ENCODE measurements at places on chromosomes 3 and 15.

DNA sequence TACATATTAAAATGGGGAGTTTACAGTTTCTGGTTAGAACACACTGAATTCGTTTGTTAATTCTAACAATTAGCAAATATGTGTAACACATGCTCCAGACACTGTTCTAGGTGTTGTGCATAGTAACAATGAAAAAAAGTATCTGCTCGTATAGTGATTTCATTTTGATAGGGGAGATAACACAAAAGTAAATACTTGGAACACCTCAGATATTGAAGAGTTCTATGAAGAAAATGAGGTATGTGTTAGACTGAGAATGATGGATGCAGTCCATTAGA is 6.8 kb upstream of the TMF1 start:
- DNase-seq, result no peak

GRCh38 chr3:140843656-140844055 is 98.0 kb upstream of the SLC25A36 start:
- no peak for DNase-seq

DNA sequence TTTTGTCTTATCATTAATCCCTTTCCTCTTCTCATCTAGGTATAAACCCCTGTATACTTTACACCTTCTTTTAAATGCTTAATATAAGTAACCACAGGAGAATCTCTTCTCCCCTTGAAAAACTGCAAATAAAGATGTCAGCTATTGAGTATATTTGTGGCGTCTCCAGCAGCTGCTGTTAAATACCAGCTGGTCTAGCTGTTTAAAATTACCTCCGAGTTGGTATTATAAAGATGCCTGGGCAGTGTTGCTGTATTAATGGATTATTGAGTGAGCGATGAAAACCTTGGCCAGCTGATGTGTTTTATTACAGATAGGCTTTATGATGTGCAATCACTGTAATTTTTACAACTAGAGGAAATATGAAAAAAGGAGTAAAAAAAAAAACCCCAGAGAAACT is 388.1 kb downstream of the TBC1D5 start:
- no peak for DNase-seq

GRCh38 chr3:170633573-170633972 is 47.7 kb upstream of the SLC7A14 start:
- DNase-seq, result no peak

DNA sequence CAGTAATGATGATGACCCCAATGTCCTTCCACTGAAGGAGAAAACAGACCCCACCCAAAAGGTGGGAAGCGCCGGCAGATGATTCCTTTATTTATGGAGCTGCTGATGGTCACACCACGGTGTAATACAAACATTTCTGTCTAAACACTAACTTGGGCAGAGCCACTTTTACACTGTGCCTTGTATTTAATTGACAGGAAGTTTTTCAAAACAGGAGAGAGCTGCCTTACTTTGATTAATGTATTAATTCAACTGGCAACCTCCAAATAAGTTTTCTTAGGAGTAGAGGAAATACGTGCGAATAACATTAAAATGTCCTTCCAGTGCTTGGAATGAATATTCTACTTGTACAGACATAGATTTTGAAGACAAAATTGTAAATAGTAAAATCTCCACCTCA is 70.4 kb downstream of the WWTR1 start:
- DNase-seq, result no peak

DNA sequence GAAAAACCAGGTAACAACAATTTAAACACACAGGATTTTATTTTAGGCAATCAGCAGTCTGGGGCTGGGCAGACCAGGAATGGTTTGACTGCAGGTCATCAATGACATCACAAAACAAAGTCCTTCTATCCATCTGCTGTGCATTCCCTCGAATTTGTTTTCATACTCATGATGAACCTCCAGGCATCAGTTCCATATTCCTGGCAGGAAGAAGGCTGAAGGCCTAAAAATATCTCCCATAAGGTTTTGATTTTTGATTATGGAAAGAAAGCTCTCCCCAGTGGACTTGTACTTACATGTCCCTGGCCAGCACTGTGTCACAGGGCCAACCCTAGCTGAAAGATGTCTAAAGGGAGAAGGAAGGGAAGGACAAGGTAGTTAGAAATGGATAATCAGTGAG is 107.4 kb downstream of the PEAK1 start:
- DNase-seq, result no peak

- peak; percentile 42 for DNase-seq
Observed at GRCh38 chr15:89632563-89633430, 22.5 kb downstream of the KIF7 start.

DNA sequence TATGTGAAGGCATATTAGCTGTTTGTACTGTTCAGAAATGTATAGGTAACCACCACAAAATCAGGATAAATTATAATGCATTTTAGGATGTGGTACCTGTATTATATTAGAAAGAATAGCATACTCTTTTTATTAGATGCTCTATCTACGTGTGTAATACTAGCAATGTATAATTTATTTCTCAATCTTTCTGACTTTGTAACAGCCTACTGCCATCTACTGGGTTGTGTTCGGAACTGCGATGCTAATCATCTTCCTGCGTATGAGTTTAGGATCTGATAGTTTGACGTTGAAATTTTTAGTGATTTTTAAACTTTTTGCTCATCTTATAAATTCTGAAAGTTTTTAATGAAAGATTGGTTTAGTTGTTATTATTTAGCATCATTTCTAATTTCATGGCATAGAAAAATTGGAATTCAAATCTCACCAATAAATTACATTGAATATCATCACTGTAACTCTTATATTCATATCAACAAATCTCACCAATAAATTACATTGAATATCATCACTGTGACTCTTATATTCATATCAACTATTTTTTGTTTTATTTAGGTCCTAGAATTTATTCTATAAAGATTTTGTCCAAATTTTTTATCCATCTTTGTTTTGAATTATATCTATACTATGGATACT is 322.7 kb upstream of the ZNF717 start:
- no peak for DNase-seq

DNA sequence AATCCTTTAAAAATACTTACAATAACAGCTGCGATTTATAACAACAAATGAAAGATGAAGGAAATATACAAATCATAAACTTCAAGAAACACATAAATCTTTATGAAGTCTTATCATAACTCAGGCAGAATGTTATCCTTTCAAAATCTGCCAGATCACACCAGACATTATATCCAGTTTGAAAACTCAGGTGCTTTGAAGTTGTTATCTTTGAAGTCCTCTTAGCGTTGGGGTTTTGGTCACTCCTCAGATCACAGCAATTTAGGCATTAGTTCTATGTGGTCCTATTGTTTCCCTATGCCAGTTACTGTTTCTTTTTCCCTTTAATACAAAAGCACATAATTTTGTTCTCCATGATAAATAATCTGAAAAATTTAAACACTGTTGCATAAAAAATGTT is 934.6 kb downstream of the EPHA3 start:
- no peak for DNase-seq

- no peak for DNase-seq
Observed at GRCh38 chr3:145094355-145094941, 1066.5 kb downstream of the PLOD2 start.

GRCh38 chr3:188082031-188082430 is 71.9 kb upstream of the LPP start:
- DNase-seq, result no peak

GRCh38 chr15:39330061-39330460 is 250.8 kb upstream of the THBS1 start:
- no peak for DNase-seq

DNA sequence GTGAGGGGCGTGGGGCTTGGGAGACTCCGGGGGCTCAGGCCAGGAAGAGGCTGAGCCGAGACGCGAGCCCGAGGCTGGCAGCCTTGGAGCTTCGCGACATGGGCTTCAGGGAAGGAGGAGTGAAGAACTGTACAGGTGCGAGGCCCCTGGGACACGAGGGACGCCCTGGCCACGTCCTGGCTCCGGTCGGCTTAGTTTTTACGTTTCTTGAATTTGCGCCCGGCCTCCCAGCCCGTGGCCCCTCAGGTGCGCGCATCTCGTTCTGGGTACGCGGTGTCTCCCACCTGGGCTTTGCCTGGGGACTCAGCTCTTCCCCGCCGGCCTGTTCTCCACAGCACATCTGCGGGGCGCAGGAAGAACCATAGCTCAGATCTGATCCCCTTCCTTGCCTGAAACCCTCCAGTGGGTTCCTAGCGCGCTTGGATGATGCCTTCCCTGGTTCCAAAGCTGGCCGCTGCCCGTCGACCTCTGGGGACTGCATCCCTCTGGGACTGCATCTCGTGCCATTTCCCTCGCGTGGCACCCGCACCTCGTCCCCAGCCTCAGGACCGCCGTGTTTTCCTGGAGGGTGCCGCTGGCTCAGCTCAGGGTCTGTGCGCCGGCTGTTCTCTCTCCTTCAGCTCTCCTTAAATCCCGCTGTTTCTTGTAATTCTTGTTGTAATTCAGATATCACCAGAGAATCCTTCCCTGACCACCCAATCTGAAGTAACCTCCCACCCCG is 614 bp downstream of the CHCHD6 start:
- DNase-seq, result no peak

- DNase-seq, result no peak
Observed at GRCh38 chr3:10108091-10108490, at the start of gene FANCD2OS. Gene FANCD2OS, minus strand, starts transcription at chr3:10108255. Its CDS starts 3,481 bp downstream, at chr3:10104774.

GRCh38 chr3:49639551-49639950 is 34.6 kb upstream of the APEH start:
- no peak for DNase-seq

GRCh38 chr3:134881305-134881704 is 86.2 kb downstream of the EPHB1 start:
- no peak for DNase-seq

GRCh38 chr15:90103701-90104329 is 1.5 kb upstream of the IDH2 start:
- no peak for DNase-seq

GRCh38 chr15:46525984-46526725 is 891.3 kb downstream of the SQOR start:
- DNase-seq, result no peak

GRCh38 chr3:8887435-8888300 is 75.6 kb downstream of the RAD18 start:
- no peak for DNase-seq

GRCh38 chr3:23623844-23624243 is 181.9 kb upstream of the UBE2E1 start:
- DNase-seq, result no peak

DNA sequence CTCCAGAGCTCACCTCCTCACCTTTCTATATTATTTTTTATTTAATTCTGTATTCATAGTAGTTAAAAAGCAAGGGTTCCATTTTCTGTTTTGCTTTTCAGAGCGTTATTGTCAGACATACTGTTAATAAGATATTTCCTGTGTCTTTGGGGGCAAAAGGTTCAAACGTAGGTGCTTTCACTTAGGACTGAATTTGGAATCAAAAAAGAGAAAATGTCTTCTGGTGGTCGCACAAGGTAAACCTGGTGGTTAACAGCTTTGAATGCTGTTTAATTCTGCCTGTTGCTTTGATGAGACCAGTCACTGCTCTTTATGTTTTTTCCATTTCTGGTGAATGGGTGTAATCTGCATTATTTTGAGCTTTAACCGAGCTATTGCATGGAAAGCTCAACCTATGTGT is 212.5 kb downstream of the TCF12 start:
- no peak for DNase-seq

DNA sequence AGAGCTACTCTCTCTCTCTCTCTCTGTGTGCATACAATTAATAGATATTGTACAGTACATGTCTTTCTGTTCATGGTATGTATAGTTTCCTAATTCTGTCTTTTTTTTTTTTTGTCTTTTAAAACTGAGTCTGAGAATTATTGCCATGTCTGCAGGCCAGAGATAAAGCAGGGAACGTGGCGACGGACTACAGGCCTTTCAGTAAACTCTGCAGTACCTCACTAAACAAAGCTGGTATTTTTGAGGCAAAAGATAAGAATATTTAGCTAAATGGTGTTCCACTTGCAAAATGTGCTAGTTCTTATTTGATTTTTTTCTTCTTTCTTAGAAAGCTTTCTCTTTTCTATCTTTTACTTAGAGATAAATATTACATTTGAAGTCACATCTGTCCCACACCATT is 44.0 kb upstream of the EHHADH start:
- DNase-seq, result no peak

DNA sequence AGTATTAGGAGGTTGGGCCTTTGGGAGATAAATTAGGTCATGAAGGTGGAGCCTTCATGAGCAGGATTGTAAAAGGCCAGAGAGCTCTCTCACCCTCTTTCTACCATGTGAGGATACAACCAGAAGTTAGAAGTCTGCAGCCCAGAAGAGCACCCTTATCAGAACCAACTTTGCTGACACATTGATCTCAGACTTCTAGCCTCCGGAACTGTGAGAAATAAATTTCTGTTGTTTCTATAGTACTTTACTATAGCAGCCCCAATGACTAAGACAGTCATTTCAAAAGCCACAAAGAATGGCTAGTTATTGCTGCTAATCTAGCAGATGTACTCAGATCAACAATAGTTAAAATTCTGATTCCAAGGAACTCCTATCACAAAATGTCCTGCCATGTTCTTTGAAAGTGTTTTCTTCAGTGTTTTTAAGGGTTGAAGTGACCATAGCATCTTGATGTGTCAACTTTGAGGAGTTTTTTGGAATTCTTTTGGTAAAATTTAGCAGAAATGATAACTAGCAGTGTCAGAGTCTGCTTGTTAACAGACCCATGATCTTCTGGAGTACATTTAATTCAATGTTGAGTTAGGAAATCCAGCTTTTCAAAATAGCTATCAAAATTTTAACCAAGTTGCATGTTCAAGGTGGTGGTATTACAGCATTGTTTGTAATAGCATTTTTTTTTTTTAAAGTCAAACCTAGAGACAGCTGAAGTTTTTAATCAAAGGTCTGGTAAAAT is 10.3 kb downstream of the DZIP3 start:
- DNase-seq, result no peak

DNA sequence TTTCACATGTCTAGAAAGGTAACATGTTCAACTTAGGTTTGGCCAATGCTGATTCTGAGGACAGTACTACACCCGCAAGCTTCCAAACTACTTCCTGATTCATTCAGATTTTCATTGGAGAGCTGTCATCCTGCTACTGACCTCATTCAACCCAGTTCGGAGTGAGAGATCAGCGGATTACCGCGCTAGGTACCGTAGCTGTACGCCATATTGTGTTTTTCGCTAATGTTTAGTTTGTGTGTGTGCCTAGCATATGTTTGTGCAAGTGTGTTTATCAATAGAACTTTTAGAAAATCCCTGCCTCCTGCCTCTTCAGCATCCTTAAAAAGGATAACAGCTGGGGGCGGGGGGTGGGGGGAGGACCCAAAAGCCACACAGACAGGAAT is 1.1 kb downstream of the ZBTB20 start:
- DNase-seq, result peak; percentile 63

Measured in islet precursor cell (in vitro differentiated cells).